ENCODE measurements at places on chromosomes 5 and 9.

- peaks cover 3% of the 10 kb centered on the region for H3K27me3 ChIP-seq
- no peak overlapping the region for H3K27ac ChIP-seq
- no peaks in the 10 kb centered on the region for H3K36me3 ChIP-seq
- DNase-seq = no peak
Observed at GRCh38 chr9:92911511-92912475, 34.0 kb upstream of the ZNF484 start.

DNA sequence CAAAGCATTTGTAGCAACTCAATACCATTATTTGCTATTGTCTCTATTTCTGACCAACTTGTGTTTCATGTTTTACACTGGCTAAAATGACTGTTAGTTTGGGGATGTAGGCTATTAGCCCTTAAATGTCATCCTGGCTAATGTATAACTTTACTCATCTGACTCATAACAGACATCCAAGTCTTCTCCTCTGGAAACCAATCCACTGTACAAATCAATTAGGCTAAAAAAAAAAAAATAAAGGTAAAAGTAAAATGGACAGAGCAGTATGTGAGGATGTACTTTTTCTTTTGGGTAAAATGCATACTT is 20.6 kb downstream of the MEGF9 start:
- H3K36me3 ChIP-seq = peaks cover 6% of the 10 kb centered on the region
- H3K4me3 ChIP-seq = no peak overlapping the region
- H3K27me3 ChIP-seq = peaks cover 6% of the 10 kb centered on the region
- H3K4me1 ChIP-seq = peaks cover 5% of the 10 kb centered on the region
- no peak for DNase-seq
- H3K27ac ChIP-seq = no peak overlapping the region

DNA sequence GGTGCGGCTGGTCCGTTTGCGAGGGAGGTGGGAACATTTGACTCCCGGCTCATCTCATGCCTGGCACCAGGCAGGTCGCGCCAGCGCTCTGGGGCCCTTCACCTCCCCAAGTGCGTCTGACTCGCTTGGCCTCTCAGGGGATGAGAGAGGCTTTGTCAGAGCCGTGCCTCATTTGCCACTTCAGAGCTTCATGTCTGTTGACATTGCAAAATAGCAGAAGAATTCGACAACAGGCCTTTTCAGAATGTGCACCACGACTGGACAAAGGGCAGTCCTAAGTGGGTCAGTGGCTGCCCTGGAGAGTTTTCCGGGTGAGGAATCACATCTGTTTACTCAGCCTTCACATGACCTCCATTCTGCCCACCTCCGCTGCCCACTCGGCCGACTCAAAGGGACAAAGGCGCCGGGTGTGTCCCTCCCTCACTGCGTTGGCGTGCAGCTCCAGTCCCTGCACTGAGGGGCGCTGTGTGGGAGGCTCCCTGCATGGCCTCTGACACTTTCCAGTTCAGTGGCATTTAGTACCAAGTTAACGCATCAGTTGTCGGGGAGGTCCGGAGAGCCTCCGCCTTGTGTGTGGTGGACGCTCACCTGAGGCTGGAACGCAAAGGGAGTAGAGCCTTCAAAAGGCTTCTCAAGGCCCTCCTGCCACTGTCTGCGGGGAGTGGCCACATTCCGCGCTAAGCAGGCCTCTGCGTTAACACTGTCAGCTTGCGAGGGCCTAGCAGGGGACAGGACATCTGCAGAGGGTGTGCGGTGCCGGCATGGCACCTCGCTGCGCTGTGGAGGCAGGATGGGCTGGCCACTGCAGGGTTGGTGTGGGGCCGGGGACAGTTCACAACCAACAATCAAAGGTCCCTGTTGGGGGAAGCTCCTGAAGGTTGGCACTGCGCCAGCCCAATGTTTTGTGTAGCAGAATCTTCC is 171.5 kb downstream of the NXNL2 start:
- no peaks in the 10 kb centered on the region for H3K27me3 ChIP-seq
- H3K36me3 ChIP-seq = no peaks in the 10 kb centered on the region
- no peak overlapping the region for H3K4me3 ChIP-seq
- no peak for DNase-seq

- DNase-seq = no peak
- no peaks in the 10 kb centered on the region for H3K36me3 ChIP-seq
- H3K4me3 ChIP-seq = no peak overlapping the region
- peaks cover 25% of the 10 kb centered on the region for H3K4me1 ChIP-seq
- H3K27ac ChIP-seq = peak overlapping the region; percentile 66
- H3K27me3 ChIP-seq = peaks cover 8% of the 10 kb centered on the region
Observed at GRCh38 chr9:89808076-89808755, 203.4 kb downstream of the GADD45G start.

GRCh38 chr9:101736717-101737116 is 1.7 kb downstream of the GRIN3A start:
- peak overlapping the region; percentile 77 for H3K4me3 ChIP-seq
- H3K36me3 ChIP-seq = no peaks in the 10 kb centered on the region
- H3K4me1 ChIP-seq = peaks cover 2% of the 10 kb centered on the region
- H3K27ac ChIP-seq = no peak overlapping the region

DNA sequence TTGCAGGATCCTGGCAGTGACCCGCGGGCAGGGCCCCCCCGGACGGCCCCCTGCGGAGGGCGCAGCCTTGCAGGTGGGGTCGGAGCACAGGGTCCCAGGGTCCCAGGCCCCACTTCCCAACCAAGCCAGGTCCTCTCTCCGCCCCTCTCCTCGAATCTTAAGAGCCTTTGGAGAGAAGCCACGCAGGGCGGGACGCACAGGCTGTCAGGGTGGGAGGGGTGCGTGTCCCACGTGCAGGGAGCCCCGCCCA is 18.4 kb upstream of the EGFL7 start:
- H3K36me3 ChIP-seq = no peaks in the 10 kb centered on the region
- H3K27me3 ChIP-seq = peaks cover 4% of the 10 kb centered on the region

DNA sequence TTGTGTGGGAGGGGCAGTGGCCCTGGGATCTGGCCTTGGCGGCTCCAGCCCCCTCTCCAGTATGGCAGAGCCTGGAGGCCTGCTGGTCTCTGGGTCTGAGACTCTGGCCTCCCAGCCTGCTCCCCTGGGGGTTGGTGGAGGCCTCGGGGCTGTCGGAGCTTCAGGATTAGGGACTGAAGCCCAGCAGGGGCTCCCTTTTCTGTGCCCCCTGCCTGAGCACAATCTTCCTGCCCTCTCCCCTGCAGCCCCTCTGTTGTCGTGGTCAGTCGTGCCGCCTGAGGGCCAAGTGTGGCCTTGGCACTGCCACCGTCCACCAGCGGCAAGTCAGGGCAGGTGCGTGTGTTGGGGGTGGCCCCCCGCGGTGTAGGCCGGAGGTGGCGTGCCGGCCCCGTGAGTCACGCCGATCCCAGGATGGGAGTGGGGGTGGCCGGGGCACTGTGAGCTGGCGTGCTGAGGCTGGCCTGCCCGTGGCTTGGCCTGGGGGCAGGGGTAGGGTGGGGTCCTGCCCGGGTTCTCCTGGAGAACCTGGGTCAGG is 53.6 kb downstream of the RXRA start:
- H3K4me3 ChIP-seq = no peak overlapping the region
- peaks cover 34% of the 10 kb centered on the region for H3K4me1 ChIP-seq
- H3K27ac ChIP-seq = no peak overlapping the region
- peaks cover 8% of the 10 kb centered on the region for H3K27me3 ChIP-seq
- H3K36me3 ChIP-seq = no peaks in the 10 kb centered on the region

GRCh38 chr9:130240410-130241197 is 25.0 kb upstream of the HMCN2 start:
- peak; percentile 67 for DNase-seq
- H3K36me3 ChIP-seq = no peaks in the 10 kb centered on the region
- peak overlapping the region; percentile 16 for H3K4me3 ChIP-seq
- H3K27me3 ChIP-seq = peaks cover 9% of the 10 kb centered on the region
- peaks cover 26% of the 10 kb centered on the region for H3K4me1 ChIP-seq

DNA sequence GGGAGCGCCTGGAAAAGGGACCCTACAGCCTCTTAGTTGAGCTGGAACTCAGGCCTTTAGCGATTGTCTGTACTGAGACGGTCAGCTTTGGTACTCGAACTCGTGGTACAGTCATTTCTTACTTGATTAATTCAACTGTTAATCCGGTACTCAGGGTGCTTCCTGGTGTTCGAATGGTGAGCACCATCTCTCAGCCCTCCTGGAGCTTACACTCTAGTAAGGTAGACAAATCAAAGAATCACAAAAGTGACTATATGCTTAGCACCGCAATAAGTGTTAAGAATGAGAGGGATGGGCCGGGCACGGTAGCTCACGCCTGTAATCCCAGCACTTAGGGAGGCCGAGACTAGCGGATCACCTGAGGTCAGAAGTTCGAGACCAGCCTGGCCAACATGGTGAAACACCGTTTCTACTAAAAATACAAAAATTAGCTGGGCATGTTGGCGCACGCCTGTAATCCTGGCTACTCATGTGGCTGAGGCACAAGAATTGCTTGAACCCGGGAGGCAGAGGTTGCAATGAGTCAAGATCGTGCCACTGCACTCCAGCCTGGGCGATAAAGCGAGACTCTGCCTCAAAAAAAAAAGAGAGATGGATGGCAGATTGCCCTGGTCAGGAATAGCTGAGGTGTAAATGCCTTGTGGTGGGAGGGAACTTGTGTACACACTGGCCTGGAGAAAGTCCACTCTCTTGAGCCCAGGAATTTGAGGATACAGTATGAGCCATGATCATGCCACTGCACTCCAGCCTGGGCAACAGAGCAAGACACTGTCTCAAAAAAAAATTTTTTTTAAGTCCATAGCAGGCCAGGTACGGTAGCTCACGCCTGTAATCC is 981 bp downstream of the TCOF1 start:
- H3K27me3 ChIP-seq = peaks cover 5% of the 10 kb centered on the region
- H3K4me3 ChIP-seq = peak overlapping the region; percentile 88
- no peaks in the 10 kb centered on the region for H3K36me3 ChIP-seq
- peak overlapping the region; percentile 15 for H3K27ac ChIP-seq

DNA sequence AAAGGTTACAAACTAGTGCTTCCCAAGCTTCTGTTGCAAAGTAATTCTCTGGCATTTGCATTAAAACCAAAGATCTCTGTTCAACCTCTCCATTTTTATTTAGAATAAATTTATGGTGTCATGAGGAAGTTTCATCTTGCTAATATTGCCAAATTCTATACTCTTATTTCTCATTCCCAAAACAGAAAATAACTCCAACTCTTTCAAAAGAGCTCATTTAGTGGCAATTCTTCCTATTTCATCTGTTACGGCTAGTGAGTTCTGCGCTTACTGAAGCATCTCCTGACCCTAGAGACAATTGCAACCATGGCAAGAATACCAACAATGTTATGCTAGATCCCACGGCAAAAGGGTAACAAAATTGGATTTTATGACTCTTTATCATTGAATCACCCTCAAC is 97.0 kb downstream of the HINT1 start:
- no peaks in the 10 kb centered on the region for H3K27me3 ChIP-seq
- H3K27ac ChIP-seq = no peak overlapping the region
- no peak for DNase-seq
- H3K36me3 ChIP-seq = peaks cover 6% of the 10 kb centered on the region
- H3K4me1 ChIP-seq = peaks cover 4% of the 10 kb centered on the region
- no peak overlapping the region for H3K4me3 ChIP-seq

DNA sequence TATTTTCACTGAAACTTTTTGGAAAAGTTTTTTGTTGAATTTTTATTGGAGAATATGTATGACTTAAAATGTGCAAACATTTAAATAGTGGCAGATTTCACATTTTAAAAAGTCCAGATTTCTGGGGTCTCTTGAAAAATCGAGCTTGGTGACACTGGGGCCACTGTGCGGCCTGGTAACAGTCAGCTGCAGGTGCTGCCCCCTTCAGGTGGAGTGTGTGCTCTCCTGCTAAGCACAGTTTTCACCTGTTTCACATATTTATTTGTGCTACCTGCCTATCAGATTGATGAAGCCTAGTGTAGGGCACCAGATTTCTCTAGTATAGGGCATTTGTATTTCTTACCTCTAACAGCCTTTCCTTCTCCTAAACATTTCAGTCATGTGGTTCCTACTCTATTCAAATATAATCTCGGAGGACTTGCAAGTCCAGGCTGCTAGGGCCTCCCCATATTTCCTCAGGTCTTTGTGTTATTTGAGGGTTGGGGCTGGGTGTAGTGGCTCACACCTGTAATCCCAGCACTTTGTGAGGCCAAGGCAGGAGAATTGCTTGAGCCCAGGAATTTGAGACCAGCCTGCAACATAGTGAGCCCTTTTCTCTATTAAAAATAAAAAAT is 95.8 kb upstream of the KLF9 start:
- no peaks in the 10 kb centered on the region for H3K27me3 ChIP-seq
- H3K36me3 ChIP-seq = no peaks in the 10 kb centered on the region
- H3K4me1 ChIP-seq = no peaks in the 10 kb centered on the region
- no peak overlapping the region for H3K4me3 ChIP-seq

DNA sequence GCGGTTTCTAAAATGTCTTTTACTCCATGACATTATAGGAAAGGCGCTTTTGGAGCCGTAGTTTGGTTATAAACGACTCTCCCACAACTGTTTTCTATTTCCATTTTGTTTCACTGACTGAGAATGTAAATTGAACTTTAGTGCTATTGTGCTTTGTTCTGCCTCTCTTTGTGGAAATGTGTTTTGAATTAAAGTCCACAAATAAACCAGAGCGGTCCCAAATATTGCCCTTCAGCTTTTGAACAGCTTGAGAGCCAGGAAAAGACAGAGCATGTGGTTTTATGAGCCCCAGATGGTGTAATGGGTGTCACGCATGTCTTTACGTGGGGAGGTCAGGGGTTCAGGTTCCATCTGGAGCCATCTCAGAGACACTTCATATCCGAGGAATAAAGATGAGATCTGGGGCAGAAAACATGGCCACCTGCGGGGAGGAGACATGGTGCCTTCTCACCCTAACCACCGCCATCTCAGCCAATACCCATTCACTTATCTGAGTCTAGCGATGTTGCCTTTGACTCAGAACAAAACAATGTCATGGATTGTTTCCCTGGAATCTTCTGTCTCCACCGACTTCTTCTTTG is 42.5 kb upstream of the ROR2 start:
- peaks cover 5% of the 10 kb centered on the region for H3K36me3 ChIP-seq
- no peak overlapping the region for H3K27ac ChIP-seq
- peaks cover 16% of the 10 kb centered on the region for H3K4me1 ChIP-seq
- DNase-seq = no peak

DNA sequence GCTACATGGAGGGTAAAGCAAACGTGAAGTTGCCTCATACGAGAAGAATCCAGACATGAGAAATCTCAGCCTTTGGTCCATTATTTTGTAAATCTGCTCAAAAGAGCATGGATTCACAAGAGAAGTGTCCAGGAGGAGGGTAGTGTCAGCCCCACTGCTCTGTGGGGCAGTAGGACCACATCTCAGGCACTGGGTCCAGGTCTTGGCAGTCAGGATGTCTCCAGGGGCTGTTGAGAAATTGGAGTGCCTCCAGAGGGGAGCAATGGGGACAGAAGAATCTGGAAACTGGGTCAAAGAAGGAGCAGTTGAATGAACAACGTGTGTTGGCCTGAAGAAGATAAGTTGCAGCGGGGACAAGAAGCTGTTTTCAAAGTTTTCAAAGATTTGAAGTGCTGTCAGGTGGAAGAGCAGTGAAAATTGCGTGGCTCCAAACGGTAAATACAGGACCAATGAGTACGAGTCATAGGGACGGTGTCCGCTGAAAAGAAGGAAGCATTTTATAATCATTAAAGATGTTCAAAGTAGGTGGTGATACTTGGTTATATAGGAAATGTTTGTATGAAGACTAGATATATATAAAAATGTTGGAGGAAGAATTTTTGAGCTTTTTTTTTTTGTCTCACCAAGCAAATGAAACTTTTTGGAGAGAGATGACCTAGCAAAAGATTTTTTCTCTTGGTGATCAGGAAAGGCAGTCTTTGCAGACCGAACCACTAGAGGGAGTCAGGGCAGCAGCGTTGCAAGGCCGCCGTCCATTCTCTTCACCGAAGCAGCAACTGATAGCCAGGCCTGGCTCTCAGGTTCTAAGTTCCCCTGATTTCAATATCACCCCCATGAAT is 57.1 kb upstream of the ZBED3 start:
- DNase-seq = peak; percentile 79
- H3K4me1 ChIP-seq = peaks cover under 1% of the 10 kb centered on the region
- no peak overlapping the region for H3K4me3 ChIP-seq

- peak overlapping the region; percentile 91 for H3K4me3 ChIP-seq
- DNase-seq = peak; percentile 70
- peaks cover 3% of the 10 kb centered on the region for H3K4me1 ChIP-seq
- no peak overlapping the region for H3K27ac ChIP-seq
Observed at GRCh38 chr5:96662725-96663518, 746 bp downstream of the CAST start.

Measured in glutamatergic neuron (in vitro differentiated cells).